ENCODE measurements at places on chromosomes 2 and 18.

DNA sequence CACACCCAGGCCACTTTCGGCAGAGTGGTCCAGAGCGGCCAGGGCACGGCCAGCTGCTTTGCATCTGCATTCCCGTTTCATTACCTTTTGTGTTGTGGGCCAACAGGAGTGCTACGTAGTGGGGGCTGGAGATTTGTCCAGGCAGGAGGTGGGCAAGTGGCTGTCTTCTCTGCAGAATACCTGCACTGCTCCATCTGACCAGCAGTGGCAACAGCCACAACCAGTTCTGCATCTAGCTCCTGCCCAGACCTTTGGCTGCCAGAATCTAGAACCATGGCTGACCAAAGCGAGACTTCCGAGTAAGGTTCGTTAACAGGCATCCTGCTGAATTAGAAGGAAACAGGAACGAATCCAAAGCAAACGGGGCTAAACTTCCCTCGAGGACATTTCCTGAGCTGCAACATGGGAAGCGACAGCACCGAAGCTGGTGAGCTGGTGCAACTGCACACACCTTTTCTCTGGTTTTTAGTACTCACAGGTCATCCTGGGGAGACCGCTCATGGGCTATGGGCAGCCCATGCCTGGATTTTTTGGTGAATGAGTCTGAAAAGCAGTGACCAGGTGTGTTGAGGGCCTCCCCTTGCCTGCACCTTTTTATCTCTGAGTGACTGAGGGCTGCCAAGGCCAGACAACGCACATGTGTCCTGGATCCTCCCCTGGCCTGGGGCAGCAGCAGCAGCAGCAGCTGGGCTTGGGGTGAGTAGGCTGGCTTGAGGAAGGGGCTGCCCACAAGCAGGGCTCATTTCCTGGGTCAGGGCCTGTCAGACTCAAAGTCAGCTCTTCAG lies 10.5 kb downstream of the GDF7 start:
- no peak for DNase-seq

GRCh38 chr2:230849633-230850357 lies 14.9 kb upstream of the ITM2C start:
- DNase-seq = no peak

DNA sequence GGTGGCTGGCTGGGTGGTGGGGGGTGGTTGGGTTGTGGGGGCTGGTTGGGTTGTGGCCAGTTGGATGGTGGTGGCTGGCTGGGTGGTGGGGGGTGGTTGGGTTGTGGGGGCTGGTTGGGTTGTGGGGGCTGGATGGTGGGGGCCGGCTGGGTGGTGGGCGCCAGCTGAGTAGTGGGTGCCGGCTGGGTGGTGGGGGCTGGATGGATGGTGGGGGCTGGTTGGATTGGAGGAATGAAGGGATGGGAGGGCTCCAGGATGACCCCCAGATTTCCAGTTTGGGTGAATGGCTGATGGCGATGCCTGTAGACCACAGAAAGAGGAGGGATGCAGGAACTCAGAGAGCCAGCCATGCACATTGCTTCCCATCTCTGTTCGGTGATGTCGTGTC lies 26.8 kb upstream of the GPR17 start:
- no peak for DNase-seq

GRCh38 chr2:142582317-142582716 lies 295.1 kb upstream of the KYNU start:
- DNase-seq = no peak

DNA sequence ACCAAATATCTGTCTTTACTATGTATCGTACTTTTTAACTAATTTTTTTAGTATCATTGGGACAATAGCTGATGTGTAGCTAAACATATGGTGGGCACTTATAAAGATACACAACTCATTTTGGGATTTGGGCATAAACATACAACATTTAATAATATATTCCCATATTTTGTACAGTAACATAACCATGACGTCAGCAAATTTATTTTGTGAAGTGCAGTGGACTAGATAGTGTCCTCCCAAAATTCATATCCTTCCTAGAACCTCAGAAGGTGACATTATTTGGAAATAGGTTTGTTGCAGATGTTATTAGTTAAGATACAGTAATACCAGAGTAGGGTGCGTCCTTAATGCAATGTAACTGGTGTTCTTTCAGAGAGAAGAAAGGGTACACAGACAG lies 356.7 kb downstream of the CDH7 start:
- no peak for DNase-seq

Measured in astrocyte of the spinal cord (primary cell).